BE2C (cell line): ENCODE measurements at places on chromosomes 2 and 18.
A peak's percentile ranks its signal among the peaks of the same experiment; 100 is the strongest.

DNA sequence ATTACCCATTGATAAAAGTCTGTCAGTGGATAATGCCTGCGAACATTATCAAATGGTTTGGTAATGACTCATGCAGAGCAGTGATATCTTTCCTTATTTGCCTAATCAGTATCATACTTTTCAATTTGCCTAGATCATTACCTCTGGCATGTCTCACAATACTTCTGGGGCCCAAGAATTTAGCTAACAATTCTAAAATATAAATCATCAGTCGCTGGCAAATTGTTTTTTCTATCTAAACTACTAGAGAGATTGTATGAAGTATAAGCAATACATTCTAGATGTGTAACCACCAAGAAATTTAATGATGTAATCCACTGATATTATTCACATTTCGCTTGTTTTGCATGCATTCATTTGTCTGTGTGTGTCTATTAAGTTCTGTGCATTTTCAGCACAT lies 191.2 kb upstream of the CDH19 start:
- DNase-seq = no peak

GRCh38 chr2:223416815-223417610 lies 185.1 kb downstream of the SCG2 start:
- no peak for DNase-seq

- DNase-seq = no peak
Measured at GRCh38 chr18:8229787-8230186, 379.4 kb upstream of the RAB12 start.

DNA sequence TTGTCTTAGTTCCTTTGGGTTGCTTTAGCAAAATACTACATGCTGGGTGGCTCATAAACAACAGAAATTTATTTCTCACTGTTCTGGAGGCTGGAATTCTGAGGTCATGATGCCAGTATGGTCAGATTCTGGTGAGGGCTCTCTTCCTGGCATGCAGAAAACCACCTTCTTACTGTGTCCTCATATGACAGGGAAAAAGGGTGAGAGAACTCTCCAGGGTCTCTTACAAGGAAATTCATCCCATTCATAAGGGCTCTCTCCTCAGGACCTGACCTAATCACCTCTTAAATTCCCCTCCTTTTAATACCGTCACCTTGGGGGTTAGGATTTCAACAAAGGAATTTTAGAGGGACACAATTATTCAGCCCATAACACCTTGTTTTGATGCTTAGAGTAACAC lies 243.1 kb upstream of the TNP1 start:
- no peak for DNase-seq

- DNase-seq = no peak
Measured at GRCh38 chr2:219557320-219557719, 13.5 kb downstream of the TMEM198 start.

DNA sequence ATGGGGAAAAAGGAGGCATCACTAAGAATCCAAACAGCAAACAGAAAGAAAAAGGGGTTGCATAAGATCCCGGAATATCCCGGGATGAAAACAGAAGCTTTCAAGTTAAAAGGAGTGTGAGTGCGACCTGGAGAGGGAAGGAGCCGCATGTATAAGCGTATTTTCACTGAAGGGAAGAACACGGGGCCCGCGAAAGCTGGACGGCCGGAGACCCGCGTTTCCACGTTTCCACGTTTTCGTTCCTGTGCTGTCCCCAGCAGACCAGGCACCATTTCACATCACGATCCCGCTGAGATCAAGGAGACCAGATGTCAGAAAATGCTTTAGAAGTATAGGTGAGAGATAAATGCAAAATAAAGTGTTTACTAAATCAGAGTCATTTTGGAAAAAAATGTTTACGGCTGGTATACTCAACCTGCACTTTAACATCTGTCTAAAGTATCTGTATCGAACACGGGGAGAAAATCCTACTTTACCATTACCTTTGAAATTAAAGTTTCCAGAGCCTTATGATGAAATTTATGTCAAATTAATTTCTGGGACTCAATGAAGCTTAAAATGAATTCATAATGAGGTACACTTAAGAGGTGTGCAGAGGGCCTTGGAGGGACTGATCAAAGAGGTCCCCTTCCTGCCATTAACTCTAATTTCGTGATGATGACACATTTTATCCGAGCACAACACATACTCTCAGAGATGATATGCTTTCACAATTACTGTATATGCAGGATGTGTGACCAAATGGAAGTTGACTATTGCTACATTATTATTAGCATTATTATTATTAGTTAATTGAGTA lies 71.0 kb upstream of the SALL3 start:
- DNase-seq = no peak

DNA sequence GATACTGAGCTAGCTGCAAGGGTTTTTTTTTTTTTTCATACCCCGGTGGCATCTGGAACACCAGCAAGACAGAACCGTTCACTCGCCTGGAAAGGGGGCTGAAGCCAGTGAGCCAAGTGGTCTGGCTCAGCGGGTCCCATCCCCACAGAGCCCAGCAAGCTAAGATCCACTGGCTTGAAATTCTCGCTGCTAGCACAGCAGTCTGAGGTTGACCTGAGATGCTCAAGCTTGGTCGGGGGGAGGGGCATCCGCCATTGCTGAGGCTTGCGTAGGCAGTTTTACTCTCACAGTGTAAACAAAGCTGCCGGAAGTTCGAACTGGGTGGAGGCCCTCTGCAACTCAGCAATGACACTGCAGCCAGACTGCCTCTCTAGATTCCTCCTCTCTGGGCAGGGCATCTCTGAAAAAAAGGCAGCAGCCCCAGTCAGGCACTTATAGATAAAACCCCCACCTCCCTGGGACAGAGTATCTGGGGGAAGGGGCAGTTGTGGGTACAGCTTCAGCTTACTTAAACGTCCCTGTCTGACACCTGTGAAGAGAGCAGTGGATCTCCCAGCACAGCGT lies 5.1 kb upstream of the MIB1 start:
- DNase-seq = no peak

DNA sequence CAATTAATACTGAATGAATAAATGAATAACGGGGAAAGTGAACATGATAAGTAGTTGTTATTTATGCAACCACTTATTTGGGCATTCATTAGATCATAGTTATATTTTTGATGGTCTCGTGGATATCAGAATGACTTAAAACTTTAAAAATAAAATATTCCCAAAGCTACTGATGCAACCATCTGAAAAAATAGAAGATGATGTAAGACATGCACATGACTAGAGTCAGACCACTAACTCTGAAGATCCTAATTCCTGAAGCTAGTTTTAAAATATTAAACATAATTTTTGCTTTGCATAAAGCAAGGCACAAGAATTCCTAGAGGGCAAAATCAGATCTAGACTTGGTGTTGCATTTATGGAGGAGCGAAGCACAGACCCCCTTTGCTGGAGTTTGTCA lies 616.1 kb downstream of the IRS1 start:
- no peak for DNase-seq

GRCh38 chr2:186683341-186683740 lies 10.5 kb upstream of the FAM171B start:
- no peak for DNase-seq

DNA sequence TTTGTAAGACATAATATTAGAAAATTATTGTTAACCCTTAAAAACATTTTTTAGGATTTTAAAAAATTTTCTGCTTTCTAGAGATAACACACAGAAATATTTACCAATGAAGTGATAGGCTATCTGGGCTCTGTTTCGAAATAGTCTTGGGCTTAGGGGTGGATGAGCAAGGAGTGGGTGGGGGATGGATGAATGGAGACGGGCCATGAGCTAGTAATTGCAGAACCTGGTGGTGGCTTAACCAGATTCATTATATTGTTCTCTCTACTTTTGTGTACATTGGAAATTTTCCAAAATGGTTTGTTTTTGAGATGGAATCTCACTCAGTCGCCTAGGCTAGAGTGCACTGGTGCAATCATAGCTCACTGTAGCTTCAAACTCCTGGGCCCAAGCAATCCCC lies 89.6 kb downstream of the TCF7L1 start:
- DNase-seq = no peak

- no peak for DNase-seq
Measured at GRCh38 chr2:74632939-74633312, 15.2 kb downstream of the M1AP start.

- DNase-seq = no peak
Measured at GRCh38 chr2:137950238-137950637, 14.0 kb upstream of the HNMT start.

DNA sequence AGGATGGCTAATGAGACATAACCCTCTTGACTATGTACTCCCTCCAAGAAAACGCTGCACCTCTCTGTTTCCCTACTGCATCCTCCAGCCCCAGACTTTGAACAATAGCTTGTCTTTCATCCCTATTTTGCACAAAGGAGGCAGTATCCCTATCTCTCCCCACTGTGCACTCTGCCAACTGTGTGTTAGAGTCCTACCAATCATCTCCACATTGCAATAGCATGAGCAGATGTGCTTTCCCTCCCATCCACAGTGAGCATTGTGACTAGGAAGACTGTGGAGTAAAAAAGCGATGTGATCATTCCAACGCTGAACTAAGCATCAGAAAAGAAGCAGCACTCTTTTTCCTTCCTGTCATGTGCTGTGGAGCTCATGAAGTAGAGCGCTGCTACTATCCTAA lies 206.3 kb upstream of the GULP1 start:
- DNase-seq = no peak

DNA sequence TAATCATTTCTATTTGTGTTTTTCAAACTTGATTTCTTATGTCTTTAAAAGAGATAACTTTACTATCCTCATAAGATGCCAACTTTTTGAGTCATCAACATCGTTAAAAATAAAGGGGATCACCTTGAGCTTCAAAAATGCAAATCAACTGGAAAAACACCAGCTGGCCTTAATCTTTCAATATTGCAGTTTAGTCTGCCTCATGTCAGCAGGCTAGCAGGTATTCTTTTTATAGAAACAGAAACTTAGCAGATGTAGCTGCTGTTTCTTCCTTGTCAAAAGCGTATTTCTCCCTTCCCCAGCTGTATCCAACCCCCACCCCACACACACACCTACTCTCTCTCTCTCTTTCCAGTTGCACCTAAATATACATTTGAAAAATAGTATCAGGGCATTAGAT lies 154.1 kb upstream of the ZNF804A start:
- no peak for DNase-seq

DNA sequence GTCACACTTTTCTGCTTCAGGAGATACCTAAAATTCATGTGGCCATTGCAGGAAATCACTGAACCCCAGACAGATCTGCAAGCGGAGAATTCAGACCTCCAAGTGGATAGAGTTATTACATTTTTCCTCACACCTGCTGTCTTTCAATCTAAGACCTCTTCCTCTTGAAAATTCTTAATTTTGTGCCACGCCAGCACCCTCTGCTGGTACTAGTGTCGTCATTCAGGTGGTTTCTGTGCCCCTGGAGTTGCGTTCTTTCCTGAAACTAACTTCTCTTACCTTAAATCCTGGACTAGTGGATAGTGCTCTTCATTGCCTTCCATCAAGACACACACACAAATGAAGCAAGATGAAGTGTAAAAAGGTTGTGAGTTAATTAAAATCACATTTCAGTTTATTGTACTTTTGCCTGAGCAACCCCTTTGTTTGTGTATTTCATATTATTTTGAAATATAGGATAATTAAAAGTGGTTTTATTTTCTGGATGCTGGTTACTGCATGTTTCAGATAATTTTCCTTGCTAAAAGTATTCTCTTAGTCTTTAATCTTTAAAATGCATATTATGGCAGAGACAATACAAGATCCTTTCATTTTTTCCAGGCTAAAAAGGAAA lies 1.6 kb upstream of the DNER start:
- peak; percentile 48 for DNase-seq

GRCh38 chr2:186129767-186130581 lies 356.1 kb upstream of the ZC3H15 start:
- no peak for DNase-seq

GRCh38 chr2:26752656-26753055 lies 11.4 kb upstream of the SLC35F6 start:
- peak; percentile 63 for DNase-seq

DNA sequence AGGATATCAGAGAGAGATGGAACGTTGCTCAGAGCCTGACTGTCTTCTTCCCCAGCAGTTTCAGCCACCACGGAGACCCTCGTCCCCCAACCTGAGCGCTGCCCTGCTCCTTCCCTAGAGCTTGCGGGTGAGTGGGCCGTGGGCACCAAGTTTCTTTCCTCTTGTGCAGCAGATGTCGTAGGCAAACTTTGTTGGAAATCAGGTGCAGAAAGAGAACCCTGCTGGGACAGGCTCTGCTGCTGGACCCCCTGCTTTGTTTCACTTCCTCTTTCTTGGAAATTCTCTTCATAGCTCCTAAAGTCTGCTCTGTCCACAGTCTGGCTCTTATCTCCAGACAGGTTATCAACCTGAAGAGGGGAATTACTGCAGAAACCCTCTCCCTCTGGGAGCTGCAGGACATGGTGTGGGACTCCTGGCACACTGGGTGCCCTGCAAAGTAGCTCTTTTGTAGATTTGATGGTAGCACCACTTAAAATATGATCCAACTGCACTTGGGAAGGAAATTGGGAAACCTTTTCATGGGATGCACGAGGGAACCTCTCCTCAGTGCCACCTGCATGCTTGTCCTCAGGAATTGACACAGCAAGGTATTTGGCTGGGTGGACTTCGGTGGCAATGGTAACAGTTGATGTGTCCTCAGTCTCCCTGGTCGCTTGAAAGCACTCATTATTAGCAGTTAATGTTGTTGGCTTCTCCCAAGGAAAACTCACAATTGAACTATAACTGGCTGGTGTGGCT lies 92.2 kb downstream of the ALPK2 start:
- DNase-seq = no peak

- DNase-seq = no peak
Measured at GRCh38 chr2:38712871-38713270, 38.3 kb downstream of the SRSF7 start.

- no peak for DNase-seq
Measured at GRCh38 chr2:27149570-27150405, 984 bp downstream of the TCF23 start.

GRCh38 chr2:187544371-187545080 lies 9.7 kb downstream of the TFPI start:
- DNase-seq = no peak

DNA sequence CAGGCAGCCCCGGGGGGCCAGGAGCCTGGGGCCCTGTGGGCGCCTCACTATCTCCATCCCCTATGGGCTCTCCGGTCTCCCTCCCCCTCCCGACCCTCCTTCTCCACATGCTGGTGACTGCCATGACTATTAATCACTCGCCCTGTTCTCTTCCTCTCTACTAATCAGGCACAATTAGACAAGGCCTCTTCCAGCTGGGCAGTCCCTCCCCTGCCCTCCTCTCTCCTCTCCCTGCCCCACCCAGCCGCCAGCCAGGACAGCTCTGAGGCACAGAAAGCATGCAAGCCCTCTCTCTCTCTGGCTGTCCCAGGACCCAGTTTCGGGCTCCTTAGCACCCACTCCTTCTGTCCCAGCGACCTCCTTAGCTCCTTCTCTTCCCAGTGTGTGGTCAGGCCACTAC lies 5.8 kb downstream of the ASIC4 start:
- peak; percentile 44 for DNase-seq

GRCh38 chr2:124025891-124026434 lies 876 bp downstream of the CNTNAP5 start:
- DNase-seq = no peak
